Skeletal muscle cell (primary cell): ENCODE measurements at places on chromosomes 7 and 10.

- no peak for DNase-seq
Observed at GRCh38 chr10:89909752-89910151, 208.4 kb downstream of the KIF20B start.

GRCh38 chr7:11212080-11212711 lies 238.5 kb downstream of the PHF14 start:
- DNase-seq, result peak; percentile 9

DNA sequence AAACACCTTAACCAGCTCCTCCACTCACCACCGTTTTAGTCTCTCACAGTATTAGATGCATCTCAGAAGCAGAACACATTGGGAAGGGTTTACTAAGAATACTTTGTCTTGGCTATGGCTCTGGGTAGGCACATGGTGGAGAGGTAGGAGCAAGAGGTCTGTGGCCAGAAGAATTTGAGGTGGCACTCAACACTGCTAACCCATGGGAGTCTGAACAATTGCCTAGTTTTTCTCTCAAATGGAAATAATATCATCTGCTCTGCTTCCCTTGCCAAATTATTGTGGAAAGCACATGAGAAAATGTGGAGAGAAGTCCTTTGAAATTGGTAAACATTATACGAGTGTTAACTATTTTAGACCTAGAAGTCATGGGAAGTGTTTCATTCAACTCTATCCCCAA lies 214.3 kb downstream of the SKAP2 start:
- DNase-seq, result no peak

DNA sequence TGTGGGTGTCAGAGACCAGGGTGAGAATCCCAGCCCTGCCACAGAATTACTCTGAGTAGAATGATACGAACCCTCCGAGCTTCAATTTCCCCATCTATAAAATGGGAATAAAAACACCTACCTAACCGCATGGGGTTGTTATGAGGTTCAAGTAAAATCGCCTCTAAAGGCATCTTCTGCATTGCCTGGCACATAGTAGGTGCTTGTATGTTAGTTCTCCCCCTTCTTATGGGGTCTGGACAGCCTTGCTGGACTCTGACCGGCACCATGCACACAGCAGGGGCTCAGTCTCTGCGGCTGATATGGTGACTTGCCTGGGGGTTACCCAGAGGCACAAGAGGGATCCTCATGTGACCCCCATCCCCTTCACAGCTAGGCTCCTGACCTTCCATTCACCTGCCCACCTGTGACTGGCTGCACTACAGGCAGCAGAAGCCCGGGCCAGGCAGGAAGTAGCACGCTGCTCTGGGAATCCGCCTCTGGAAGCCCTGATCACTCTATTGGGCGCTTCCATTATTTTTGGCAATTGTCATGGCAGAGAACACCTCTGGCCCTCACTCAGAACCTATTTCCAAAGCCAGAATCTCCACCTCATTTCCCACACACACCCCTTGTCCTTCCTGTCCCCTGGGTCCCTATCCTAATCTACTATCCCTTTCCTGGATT lies 6.0 kb downstream of the SH3PXD2A start:
- no peak for DNase-seq

DNA sequence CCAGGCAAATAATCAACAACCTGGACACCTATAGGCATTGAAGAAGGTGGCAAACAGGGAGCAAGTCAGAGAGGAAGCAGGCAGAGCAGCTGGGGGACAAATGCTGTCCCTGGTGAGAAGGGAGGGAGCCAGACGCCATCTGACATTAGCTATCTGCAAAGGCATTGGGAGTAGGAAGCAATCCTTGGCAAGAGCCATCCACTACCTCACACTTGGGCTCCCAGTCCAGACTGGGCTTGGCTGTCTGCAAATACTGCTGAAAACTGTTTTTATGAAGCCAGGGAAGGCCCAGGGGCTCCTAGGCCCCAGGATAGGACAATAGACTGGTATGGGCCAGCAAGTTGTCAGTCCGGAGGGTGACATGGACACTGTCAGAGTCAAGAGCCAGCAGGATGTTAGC lies 132.5 kb downstream of the SORBS1 start:
- no peak for DNase-seq

DNA sequence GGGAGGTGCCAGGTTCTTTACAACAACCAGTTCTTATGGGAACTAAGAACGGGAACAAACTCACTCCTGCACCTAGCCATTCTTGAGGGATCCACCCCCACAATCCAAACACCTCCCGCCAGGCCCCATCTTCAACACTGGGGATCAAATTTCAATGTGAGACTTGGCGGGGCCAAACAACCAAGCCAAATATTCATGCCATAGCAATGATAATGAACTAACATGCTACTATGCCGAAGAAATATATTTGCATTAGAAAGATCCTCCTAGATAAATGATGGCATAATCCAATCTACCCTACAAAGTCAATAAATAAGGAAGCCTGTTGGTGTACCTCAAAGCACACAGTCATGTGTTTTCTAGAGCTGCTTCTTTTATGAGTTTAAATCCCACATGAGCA lies 57.6 kb downstream of the CCDC71L start:
- DNase-seq, result no peak

DNA sequence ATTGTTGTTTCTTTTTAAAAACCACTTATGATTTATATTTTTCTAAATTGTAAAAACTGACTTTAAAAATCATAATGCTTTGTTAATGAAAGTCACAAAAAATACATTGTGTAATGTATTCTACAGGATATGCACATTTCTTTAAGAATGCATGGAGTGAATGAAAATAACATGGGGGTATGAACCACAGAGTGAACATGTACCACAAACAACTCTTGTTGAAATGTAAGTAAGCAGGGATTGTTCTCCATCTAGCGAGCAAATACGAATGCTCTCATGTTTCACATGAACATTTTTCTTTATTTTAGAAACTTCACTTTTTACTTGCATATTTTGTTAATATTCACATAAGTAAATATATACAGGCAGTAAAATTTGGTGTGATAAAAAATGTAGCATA lies 35.6 kb upstream of the LAMB4 start:
- peak; percentile 4 for DNase-seq

- DNase-seq, result no peak
Observed at GRCh38 chr7:105621176-105621575, 39.9 kb upstream of the EFCAB10 start.

- no peak for DNase-seq
Observed at GRCh38 chr10:27100813-27101347, 586 bp upstream of the ANKRD26 start.

DNA sequence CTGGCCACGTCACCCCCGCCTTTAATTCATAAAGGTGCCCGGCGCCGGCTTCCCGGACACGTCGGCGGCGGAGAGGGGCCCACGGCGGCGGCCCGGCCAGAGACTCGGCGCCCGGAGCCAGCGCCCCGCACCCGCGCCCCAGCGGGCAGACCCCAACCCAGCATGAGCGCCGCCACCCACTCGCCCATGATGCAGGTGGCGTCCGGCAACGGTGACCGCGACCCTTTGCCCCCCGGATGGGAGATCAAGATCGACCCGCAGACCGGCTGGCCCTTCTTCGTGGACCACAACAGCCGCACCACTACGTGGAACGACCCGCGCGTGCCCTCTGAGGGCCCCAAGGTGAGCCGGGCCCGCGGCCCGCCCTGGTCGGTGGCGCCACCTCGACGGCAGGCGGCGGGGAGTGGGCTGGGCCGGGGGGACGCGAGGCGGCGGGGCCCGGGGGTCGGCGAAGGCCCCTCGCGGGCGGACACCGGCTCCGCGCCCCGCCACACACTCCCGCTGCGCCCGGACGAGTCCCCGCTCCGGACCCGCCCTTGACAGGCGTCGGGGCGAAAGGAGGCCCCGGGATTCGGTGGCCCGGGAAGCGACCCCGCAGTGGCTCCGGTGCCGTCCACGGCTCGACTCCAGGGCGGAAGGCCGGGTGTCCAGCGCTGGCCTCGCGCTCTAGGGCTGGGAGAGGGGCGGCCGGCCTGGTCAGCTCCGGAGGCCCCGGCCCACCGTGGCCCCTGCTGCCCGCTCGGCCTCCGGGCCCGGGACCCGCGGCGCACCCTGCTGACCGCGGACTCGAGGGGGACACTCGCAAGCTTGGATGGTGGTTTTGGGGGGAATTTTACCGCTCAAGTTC lies 557 bp downstream of the BAG3 start:
- no peak for DNase-seq

- no peak for DNase-seq
Observed at GRCh38 chr7:129630341-129630740, 18.8 kb downstream of the NRF1 start.

DNA sequence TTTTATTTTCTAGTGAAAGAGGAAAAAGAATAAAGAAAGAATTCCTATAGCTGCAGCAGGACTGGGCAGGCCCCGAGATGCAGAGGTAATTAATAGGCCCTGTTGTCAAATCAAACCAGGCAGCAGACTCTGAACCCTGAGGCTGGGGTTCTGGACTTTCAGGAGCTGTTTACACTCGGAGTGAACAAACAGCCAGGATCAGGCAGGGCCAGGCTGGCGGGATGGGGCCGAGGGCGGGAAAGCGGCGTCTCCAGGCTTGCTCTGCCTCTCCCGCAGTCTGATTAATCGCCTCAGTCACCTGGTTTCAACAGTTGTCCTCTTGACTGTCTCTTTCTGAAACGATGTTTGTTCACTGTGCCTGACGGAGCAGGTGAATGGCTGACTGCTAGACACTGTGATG lies 675.4 kb upstream of the FOXK1 start:
- no peak for DNase-seq

DNA sequence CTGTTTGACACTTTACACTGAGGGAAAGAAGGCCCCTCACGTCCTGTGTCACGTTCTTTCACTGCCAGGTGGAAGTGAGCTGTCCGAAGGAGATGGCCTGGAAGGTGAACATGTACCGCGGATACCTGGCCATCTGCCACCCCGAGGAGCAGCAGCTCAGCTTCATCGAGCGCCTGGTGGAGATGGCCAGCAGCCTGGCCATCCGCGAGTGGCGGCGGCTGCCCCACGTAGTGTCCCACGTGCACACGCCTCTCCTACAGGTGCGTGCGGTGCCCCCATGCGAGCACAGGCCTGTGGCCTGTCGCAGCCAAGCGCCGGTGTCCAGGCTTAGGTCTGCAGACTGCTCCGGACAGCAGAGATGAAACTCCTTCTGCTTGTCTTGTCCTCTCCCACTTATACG lies 103.4 kb downstream of the TRRAP start:
- no peak for DNase-seq

- DNase-seq, result no peak
Observed at GRCh38 chr7:100789055-100789454, 38.3 kb downstream of the EPHB4 start.

DNA sequence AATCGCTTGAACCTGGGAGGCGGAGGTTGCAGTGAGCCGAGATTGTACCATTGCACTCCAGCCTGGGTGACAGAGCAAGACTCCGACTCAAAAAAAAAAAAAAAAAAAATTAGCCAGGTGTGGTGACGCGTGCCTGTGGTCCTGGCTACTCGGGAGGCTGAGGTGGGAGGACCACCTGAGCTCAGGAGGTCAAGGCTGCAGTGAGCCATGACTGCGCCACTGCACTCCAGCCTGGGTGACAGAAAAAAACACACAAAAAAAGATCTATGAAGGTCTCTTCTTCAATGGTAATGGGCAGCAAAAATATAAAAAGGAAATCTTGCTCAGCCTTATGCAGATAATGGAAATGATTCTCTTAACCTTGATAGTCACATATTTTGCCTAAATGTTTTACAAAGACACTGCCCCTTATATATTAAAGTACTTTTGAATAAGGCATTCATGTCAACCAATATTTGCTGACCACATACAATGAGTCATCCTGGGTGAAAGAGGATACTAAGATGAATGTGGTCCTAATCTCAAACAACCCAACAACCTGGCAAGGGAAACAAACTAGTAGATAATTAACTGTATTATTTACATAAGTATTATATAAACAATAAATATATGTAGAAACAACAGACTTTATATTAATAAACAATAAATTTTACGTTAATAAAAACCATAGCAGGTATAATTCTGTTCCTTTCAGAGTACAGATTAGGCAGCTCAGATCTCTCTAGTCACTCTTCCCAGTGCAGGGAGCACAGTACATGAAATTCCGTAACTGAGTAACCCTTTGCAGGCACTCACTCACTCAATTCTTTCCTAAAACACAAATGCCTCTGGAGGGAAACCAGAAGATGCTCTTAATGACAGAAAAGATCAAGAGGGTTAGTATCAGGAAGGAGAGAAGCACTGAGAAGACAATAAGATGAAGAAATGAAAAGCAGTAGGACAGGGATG lies 8.1 kb downstream of the TOMM7 start:
- DNase-seq, result no peak

GRCh38 chr10:114801411-114801813 lies 20.2 kb upstream of the FHIP2A start:
- no peak for DNase-seq

- DNase-seq, result no peak
Observed at GRCh38 chr10:32110790-32111189, 54.6 kb upstream of the KIF5B start.

- peak; percentile 85 for DNase-seq
Observed at GRCh38 chr10:13987446-13987845, 343.3 kb downstream of the FRMD4A start.

DNA sequence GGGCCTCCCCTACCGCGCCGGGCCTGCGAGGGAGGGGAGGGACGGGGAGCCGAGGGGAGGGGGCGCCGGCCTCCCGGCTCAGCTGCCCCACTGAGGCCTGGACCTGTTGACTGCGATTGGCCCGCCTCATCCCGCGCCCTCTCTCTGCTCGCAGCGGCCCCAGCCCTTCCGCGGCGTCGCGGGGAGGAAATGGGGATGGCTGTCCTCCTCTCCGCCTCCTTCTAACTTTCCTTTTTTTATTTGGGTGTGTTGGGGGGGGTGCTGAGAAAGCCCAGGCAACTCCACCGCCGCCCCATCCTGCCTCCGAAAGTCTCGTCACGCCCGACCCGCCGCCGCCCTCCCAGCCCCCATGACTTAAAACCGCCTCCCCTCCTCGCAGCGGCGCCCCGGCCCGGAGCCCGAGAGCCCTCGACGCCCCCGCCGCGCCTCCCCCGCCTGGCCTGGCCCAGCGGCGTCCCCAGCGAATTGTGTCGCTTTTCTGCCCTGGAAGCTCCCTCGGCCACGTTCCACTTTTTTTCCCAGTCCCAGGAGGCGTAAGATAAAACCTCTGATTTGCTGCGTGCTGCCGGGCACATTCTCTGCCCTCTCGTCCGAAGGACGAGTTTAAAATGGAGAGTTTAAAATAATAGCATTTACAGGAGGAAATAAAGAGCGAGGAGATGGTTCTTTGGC lies 842 bp upstream of the SKIDA1 start:
- peak; percentile 49 for DNase-seq

DNA sequence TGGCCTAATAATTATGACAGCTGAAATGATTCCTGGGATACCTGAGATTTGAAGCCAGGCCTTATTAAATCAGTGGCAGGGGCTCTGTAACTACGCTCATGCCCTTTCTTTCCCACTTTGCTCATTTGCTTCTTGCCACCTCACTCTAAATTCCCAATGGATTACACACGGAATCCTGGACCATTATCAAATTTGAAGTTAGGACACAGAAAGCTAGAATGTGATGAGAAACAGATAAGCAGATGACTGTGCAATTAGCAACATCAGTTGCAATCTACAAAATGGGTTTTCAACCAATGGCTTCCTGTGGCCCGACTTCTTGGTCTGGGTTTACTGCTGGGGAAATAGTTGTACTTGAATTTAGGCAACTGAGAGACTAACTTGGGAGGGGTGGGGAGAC lies 374.3 kb downstream of the INHBA start:
- DNase-seq, result no peak
